ENCODE measurements at places on chromosomes 6 and 20.

GRCh38 chr6:147204060-147204785, at the start of gene STXBP5:
TSS of gene STXBP5 (plus strand) at chr6:147204417. CDS start at chr6:147204533, 116 bp downstream.
- no peak for DNase-seq

DNA sequence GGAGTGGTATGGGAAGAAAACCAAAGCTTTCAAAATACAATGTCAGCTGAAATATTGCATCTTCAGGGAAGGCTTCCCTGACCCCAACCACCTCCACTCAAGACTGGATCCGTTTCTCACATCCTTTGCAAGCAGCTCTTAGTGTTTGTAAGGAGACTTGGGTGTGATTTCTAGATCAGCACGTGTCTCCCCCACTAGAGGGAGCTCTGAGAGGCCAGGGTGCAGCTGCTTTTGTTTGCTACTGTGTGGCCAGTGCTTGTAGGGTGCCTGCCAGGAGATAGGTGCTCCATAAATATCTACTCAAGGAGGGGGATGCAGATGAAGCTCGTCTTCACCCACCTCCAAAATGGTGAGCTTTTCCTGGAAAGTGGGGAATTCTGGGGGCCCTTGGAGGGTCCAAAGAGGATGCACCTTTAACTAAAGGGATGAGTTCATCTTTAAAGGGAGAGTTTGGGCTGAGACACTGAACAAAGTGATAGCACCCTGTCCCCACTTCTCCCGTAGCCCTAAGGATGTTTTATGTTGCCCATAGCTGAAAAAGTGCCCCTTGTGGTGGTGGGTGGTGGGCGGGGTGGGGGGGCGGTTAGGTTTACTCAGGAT, 52.6 kb upstream of the MAFB start:
- peak; percentile 47 for DNase-seq

DNA sequence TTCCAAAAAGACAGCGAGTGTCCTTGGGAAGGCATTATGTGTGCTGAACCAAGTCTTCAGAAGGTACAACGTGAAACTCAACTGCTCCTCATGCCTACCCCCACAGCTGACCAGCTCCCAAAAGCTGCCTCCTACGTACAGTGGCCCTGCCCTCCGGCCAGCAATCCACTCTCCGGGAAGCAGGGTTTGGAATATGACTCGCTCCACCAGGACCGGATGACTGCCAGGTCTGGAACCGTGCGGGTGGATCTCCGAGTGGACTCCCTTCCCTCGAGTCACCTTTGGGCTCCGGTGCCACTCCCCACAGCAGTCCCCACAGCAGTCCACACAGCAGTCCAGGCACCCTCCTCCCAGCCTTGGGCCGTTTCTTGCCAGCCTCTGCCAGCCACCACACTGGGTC, 4.3 kb downstream of the ZBTB46 start:
- DNase-seq, result no peak

- DNase-seq, result no peak
Observed at GRCh38 chr6:10250655-10251220, 164.1 kb downstream of the TFAP2A start.

DNA sequence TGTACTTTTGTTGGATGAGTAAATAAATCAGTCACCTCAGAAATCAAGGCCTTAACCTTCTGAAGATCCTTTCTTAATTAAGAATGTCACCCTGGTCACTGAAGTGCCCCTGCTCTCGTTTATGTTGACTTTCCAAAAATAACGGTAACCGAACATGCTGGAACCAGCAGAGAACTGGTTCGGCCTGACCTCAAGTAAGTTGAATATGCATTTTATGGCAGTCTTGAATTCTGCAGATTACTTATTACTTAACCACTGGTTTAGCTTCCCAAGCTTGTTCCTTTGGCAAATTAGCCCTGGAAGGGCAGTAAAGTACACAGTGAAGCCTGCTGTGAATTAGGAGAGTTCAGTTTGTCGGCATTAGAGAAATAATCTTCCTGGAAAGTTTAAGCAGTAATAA, 12.2 kb downstream of the MAPRE1 start:
- DNase-seq, result no peak

GRCh38 chr6:152360034-152360433, 277.1 kb downstream of the SYNE1 start:
- DNase-seq, result no peak

DNA sequence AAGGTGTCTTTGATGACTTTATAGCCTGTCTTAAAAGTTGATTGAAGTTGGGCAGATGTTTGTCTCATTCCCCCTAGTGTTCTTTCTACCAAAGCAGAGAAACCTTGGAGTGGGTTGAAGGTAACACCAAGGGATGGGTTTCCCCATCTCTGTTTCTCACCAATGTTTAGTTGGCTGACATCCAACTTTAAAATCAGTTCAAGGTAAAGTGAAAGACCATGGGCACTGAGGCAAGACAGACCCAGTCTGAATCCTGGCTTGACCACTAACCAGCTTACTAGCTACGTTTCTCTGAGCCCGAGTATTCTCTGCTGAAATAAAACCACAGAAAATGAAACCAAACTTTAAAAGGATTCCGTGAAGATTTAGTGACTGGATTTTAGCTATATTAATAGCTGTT, 258.9 kb downstream of the KIF16B start:
- DNase-seq, result no peak

- DNase-seq, result no peak
Observed at GRCh38 chr6:108134213-108134970, 31.4 kb upstream of the NR2E1 start.

GRCh38 chr6:122619309-122619708, 9.1 kb downstream of the PKIB start:
- DNase-seq, result no peak

GRCh38 chr6:75673884-75674283, 72.2 kb downstream of the SENP6 start:
- DNase-seq, result no peak

GRCh38 chr6:101912311-101912710, 518.8 kb downstream of the GRIK2 start:
- DNase-seq, result no peak

DNA sequence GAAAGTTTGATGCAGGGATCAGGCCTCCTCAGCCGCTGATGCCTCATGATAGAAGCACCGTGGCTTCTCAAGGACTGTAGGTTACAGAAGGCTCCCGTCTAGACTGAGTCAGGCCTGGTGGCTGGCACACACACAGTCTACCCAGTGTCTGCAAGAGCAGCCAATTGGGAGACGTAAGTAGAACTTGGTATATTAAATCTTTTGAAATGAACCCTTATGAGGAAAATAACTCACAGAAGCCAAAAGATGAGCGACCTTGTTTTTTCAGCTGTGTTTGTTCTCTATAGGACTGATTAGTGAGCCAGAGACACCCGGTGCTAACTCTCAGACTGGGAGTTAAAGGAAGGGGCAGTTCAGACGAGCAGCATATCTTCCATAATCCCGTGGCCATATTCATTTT, 5.9 kb upstream of the PDE10A start:
- DNase-seq, result no peak

GRCh38 chr20:45221076-45221475, at the start of gene SEMG2:
TSS of gene SEMG2 (plus strand) at chr20:45221373. CDS start at chr20:45221390, 17 bp downstream.
- DNase-seq, result no peak

- DNase-seq, result no peak
Observed at GRCh38 chr20:59824711-59825562, 108.5 kb downstream of the SYCP2 start.

GRCh38 chr6:50707652-50708300, 5.5 kb upstream of the TFAP2D start:
- DNase-seq, result no peak

GRCh38 chr6:69774740-69775584, 21.8 kb downstream of the LMBRD1 start:
- DNase-seq, result no peak

DNA sequence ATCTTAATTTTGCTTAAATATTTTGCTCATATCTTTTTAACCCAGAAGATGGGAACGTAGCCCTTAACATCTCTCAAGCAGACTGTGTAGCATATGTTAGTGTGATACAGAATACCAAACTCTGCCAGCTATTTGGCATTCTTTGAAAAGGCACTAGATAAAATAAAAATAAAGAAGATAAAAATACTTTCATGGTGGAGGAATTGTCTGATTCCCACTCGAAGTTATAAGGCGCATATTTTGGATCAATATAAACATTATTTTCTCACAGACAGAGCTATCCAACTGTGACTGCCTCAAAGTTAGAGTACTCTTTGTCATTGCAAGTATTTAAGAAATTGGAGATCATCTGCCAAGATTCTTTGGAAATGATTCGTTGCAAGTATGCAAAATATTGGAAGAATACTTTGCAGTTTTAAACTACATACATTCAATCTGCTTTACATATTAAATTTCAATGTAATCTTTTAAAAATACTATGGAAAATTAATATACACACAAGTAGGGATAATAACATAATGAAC, 10.8 kb upstream of the EEF1E1 start:
- no peak for DNase-seq

DNA sequence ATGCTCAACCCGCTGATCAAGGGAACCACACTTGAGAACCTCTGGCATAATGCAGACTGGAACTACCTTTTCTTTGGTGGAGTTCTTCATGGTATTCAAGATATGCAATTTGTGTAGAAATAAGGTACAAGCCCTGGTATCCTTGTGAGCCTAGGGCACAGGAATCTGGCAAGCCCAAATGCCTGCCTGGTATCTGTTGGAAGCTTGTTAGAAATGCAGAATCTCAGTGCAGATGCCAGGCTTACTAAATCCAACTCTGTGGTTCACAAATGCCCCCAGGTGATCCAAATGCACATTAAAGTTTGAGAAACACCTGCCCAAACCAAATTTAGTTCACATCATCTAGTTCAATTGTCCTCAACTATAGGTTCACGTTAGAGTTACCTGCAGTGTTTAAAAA, 159.8 kb upstream of the LAMP5 start:
- DNase-seq, result no peak

GRCh38 chr6:140174524-140174923, 800.1 kb upstream of the CITED2 start:
- DNase-seq, result no peak

DNA sequence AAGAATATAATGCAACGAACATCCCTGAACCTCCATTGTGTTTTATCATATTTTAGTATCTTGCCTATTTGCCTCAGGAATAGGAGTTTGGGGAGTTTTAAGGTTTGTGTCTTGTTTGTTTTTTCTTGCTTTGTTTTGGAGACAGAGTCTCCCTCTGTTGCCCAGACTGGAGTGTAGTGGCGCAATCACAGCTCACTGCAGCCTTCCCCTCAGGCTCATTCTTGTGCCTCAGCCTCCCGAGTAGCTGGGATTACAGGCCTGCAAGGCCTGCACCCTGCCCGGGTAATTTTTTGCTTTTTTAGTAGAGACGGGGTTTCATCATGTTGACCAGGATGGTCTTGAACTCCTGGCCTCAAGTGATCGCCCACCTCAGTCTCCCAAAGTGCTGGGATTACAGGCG, 63.3 kb upstream of the CARMIL1 start:
- no peak for DNase-seq

DNA sequence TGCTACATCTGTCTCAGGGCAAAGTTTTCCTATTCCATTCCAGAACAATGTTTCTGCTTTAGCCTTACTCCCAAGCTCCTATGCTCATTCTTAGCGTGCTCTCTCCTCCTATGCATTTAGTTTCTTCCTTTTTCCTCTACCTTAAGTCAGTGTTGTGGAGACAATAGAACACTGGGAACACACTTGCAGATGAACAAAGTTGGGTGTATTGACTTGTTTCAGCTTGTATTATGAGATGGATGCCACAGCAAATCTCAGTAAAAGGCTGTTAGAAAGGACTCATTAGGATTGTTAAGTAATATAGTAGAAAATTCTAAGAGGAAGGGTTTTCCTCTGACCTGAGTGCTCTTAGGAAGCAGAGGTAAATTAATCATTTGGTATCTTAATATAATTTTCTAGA, 48.4 kb downstream of the BMP5 start:
- DNase-seq, result no peak

- DNase-seq, result no peak
Observed at GRCh38 chr6:167211881-167212712, 54.3 kb upstream of the GPR31 start.

DNA sequence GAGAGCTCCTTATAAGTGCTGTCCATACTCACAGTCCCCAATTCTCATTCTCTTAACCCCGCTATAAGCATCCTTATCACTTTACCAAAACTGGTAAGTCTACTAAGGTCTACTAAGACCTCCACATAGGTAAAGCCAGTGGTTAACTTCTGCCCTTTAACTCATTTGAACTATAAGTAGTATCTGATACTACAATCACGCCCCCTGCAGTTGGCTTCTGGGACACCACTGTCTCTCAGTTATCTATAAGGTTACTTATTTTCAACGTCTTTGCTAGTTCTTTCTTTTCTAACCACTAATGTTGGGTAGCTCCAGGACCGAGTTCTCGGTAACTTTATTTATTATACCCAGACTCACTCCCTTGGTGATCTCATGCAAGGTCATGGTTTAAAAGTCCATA, 142.6 kb downstream of the ARHGAP18 start:
- DNase-seq, result peak; percentile 20

GRCh38 chr6:169807229-169807628, 55.8 kb downstream of the ERMARD start:
- DNase-seq, result no peak

DNA sequence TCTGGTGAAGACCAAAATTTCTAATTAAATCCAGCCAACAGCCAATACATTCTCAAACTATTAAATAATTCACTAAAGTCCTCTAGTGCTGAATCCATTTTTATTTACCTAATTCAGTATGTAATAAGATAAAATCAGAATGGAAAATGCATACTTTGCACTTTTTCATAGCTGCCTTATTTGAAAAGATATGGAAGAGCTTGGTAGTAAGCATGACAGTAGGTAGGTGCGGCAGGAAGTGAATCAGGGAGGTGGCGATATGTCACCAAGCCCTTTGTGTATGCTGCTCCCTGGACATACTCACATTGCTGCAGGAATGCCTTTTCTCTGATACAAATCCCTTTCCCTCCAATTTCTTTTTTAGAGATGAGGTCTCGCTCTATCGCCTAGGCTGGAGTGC, 10.2 kb upstream of the TGM3 start:
- no peak for DNase-seq

DNA sequence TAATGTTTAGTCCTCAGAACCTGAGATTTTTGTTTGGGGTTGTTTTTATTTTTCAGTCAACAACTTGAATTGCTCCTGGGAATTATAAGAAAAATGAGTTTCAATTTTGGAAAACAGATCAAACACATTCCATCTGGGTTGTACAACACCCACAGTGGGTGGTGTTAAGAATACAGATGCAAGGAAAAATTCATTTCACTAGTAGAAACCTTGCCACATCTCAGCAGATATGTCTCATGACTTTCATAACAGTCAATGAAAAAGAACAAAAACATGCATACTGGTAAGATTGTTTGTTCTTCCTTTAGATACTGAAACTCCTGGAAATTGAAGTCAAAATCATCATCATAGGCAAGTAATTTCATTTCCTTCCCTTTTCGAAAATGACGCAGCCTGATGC, 78.9 kb downstream of the MOXD1 start:
- DNase-seq, result no peak

Measured in iPS DF 6.9 (cell line).